Fibroblast of upper back skin (primary cell): ENCODE measurements at places on chromosomes 4 and X.
A peak's percentile ranks its signal among the peaks of the same experiment; 100 is the strongest.

- DNase-seq = no peak
These were observed 15.3 kb downstream of the PPARGC1A start for GRCh38 chr4:23874536-23874901.

- DNase-seq = no peak
These were observed 86.9 kb upstream of the KIT start for GRCh38 chr4:54570822-54571221.

DNA sequence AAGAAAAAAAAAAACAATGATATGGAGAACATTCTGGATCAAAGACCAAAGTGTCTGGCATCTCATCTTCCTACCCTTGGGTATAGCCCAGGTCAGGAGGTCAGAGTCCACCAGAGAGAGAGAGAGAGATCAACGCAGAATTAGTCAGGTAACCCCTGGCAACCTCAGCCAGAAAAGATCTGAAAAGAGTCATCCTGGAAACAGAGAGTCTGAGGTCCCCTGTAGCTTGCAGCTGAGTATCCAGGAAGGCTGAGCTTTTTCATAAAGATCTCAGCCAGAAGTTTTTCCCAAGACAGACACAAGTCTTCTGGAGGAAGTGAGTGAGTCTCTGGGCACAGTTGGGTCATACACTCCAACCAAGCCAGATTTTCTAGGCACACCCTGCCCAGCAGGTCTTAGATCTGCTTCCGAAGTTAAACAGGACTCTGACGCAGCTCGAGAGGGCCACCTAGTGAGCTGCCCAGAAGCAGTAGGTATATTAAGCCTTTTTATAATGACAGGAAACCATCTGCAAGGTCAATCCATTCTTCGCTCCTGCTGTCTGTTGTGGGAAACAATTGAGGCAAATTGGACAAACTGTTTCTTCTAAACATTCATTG lies 35.7 kb downstream of the ACE2 start:
- DNase-seq = peak; percentile 37

DNA sequence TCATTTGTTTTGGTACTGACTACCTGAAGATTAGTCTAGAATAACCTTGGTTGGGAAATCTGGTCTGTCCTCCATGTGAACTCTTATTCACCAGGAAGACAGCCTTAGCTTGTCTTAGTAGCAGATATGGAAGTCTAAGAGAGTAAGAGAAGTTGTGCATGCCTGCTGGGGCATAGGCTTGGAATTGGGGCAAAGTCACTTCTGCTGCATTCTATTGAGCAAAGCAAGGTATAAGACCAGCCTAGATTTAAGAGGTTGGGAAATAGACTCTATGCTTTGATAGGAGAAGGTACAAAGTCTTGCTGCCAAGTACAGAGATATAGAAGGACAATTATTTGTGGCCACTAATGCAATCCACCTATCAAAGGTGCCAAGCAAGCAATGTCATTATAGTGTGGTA lies 464.0 kb upstream of the BOD1L1 start:
- DNase-seq = no peak

DNA sequence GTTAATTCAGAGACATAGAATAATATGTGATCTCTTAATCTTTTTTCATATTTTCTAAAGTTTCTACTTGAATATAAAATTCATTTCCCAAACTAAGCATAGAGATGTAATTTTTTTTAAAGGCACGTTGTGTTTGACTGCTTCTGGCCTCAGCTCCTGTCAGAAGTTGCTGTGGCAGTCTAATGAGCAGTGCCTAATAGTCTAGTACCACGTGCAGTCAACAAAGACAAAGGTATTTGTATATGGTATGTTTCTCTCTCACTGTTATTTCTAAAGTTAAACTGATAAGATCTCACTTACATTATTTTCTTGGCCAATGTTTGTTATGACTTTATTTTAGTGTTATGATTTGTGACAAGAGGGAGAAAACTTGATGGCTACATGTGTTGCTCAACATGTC lies 48.6 kb upstream of the MCUB start:
- no peak for DNase-seq

- DNase-seq = peak; percentile 7
These were observed 22.0 kb upstream of the SUPT20HL2 start for GRCh38 chrX:24335871-24336270.

- DNase-seq = no peak
These were observed 105.4 kb upstream of the FAM9C start for GRCh38 chrX:13149702-13150350.

DNA sequence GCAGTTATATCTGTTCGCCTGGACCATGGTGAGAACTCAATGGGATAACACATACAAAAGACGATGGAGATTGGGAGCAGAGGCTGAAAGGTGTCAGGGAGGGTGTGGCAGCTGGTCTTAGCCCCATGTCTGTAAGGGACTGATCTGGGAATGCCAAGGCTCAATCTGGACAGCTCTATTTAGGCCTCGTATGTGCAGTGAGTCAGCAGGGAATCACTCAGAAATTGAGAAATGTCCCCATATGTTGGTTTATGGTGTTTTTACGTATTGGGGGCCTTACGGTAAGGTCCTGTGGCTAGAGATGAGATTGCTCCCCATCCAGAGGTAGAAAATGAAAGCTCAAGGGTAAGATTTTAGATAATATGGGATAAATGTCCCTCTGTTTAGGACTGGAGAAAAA lies 71.4 kb upstream of the TTC29 start:
- peak; percentile 11 for DNase-seq

- DNase-seq = no peak
These were observed 95.5 kb upstream of the WDR44 start for GRCh38 chrX:118250445-118250844.

DNA sequence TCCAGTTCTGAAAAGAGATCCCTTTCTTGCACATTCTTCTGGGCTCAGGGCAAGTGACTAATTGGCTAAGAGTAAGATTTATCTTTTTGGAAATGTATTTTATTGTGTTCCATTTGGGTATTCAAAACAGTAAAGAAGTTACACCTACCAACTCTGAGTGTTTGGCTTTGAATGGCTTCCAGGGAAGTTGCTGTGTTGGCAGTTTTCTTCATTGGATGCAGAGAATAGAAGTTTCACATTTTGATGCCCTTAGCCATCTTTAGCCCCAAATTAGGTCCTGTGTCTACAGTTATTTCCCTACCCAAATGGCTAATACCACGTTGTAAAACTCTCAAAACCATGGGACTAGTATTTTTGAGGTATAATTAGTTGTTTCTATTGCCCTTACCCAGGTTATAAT lies 29.7 kb upstream of the MORC4 start:
- no peak for DNase-seq

- DNase-seq = no peak
These were observed 348.7 kb upstream of the GALNTL6 start for GRCh38 chr4:171464499-171464898.

GRCh38 chrX:31323658-31324057 lies 251.8 kb upstream of the FTHL17 start:
- DNase-seq = no peak

DNA sequence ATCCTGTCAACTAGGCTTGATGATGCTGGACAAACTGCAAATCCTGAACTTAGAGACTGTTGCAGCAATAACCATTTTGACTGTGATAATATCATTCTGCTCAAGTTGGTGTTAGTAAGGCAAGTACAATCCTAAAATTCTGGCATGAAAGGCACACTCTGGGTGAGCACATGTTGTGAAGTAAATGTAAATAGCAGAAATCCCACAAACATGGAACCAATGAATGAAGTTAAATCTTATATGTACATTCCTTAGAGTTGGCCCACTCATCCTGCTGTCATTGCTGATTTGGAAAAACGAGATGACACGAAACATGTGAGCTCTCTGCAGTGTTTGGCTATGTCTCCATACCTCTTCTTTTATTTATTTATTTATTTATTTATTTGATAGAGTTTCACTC lies 21.0 kb downstream of the RBM47 start:
- DNase-seq = peak; percentile 84

GRCh38 chr4:129950217-129950616 lies 854.3 kb downstream of the C4orf33 start:
- no peak for DNase-seq

GRCh38 chrX:97065066-97065465 lies 181.4 kb downstream of the RPA4 start:
- no peak for DNase-seq

GRCh38 chr4:189497516-189497915 lies 443.2 kb upstream of the FRG1 start:
- no peak for DNase-seq

DNA sequence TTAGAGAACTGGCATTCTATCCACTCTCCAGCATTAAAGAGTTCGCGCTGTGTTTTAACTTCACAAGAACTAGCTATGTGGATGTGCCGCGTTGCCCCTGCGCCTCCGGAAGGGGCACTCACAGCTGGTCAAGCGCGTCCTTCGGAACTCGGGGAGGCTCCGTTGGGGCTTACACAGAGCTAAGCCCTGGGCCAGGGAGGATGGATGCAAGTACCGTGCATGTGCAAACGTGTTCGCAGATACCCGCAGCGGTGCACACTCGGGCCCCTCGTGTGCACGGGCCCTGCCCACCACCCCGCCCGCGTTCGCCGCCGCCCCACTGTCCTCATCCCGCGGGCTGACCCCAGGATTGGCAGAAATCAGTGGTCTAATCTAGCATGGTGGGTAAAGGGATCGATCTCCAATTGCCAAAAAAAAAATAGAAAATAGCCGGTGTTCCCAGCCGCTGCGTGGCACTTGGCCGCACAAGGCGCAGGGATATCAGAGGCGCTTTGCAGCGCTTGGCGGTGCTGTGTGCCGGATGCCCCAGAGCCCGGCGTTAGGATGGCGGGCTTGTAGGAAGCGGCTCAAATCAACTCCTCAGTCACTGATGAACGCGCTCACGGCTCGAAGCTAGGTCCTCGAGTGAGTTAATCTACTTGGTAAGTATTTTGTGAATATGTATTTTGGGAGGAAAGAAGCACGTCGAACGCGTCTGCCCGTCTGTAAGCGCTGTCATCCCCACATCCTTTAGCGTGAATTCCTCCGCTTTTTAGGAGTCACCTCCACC lies 989 bp upstream of the PCDH10 start:
- peak; percentile 50 for DNase-seq

DNA sequence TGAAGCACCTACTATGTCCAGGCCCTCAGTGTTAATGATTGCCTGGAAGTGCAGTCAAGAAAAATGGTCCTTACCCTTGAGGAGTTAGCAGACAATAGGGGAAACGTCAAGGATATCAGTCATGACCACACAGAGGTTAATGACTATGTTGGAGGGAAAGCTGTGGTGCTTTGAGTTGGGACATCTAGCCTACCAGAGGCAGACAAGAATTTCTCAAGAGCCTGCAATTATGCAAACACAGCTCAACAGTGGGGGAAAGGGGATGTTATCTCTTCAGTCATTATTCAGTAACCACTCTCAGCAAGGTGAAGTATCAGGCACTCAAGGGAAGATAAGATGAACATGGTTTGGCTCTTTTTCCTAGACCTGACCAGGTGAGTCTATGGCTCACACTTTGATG lies 7.0 kb upstream of the FGFBP1 start:
- no peak for DNase-seq

- DNase-seq = peak; percentile 49
These were observed 512.3 kb downstream of the FAT4 start for GRCh38 chr4:125826801-125827695.

DNA sequence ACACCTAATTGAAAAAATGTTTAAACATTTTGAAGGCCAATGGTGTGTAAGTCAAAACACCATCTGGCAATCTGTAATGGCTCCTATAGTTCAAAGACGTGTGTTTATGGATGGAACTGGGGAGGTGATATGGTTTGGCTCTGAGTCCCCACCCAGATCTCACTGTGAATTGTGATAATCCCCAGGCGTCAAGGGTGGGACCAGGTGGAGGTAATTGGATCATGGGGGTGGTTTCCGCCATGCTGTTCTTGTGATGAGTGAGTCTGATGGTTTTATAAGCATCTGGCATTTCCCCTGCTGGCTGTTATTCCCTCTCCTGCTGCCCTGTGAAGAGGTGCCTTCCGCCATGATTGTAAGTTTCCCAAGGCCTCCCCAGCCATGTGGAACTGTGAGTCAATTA lies 52.2 kb downstream of the ADRA2C start:
- DNase-seq = no peak

GRCh38 chrX:47194194-47194787 lies 662 bp downstream of the UBA1 start:
- no peak for DNase-seq

DNA sequence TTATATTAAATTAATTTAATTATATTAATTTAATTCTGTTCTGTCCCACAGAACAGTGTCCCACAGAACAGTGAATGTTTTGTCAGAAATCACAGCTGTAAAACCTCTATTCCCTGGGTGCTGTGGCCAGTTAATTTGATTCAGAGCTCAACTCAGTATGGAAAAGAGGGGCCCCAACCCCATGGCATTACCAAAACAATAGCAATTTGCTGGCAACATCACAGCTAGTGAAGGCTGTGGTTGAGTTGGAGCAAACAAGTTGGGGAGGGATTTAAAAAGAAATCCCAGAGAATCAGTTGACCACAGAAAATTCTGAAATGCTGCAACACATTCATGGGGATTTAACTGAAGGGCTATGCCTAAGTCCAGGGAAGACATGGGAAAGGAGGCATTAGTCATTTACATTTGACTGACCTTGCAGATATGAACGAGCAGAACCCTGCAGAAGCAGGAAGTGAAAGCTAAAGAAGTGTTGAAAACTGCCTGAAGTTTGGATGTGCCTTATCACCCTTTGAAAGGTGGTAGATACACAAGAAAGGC lies 30.1 kb downstream of the PDHA2 start:
- no peak for DNase-seq

DNA sequence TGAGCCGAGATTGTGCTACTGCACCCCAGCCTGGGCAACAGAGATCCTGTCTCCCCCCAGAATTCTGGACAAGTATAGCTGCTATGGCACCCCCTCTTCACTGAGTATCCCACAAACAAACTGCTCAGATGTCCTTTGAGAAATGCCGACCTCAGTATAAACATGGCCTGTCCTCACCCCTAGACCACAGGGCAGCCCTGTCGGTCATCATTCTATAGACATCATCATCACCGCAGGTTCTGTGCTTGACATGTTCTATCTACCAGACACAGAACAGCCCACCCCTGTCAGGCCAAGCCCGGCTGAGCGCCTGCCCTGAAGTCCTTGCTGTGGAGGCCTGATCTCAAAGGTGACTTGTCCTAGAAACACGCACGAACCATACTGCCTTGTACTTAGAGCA lies 232.9 kb downstream of the DHRSX start:
- no peak for DNase-seq
